ENCODE measurements at places on chromosomes 5 and 9.

DNA sequence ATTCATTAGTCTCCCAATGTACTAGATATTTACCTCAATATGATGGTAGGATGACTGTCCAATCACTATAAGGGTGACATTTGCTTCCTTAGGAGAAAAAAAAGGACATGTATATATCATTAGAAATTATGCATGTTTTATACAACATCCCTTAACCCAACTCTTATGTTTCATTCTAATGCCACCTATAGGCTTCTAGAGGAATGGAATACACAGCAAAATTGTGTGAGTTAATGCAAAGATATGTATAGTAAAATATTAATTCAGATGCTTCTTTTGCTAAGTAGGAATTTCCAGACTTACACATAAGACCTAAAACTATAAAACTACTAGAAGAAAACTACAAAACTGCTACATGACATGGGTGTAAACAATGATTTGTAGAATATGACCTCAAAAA, 3.5 kb downstream of the PRXL2C start:
- no peaks in the 10 kb centered on the region for H3K36me3 ChIP-seq
- H3K27ac ChIP-seq: no peak overlapping the region
- H3K4me3 ChIP-seq: no peak overlapping the region
- H3K4me1 ChIP-seq: peaks cover 1% of the 10 kb centered on the region

DNA sequence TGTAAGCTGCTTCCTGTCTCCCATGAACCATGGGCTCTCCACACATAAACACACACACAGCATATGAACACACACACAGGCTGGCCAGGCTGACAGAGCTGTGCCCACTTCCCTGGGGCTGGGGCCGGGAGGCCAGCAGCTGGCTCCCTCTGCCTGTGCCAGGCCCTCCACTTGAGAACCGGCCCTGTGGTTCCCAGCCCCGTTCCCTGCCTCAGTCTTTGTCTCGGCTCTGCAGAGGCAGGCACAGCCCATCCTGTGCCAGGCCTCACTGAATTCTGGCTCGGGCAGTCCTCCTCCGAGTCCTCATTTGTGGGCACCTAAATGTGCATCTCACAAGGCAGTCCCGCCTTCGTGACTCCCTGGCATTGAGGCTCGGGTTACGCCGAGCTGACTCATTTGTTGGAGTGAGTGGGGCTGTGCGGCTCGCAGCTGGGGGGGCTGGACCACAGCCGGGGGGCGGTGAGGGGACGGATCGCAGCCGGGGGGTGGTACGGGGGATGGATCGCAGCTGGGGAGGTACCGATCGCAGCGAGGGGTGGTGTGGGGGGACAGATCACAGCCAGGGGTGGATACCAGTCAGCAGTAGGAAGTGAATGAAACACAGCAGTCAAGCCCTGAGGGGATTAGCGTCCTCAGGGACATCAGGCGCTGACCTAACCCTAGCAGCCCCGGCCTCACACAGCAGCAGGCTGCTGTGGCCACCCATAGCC, 72.3 kb downstream of the PSMB7 start:
- H3K4me1 ChIP-seq: peaks cover 13% of the 10 kb centered on the region
- no peak overlapping the region for H3K4me3 ChIP-seq
- H3K27ac ChIP-seq: peak overlapping the region; percentile 51
- H3K27me3 ChIP-seq: no peaks in the 10 kb centered on the region

DNA sequence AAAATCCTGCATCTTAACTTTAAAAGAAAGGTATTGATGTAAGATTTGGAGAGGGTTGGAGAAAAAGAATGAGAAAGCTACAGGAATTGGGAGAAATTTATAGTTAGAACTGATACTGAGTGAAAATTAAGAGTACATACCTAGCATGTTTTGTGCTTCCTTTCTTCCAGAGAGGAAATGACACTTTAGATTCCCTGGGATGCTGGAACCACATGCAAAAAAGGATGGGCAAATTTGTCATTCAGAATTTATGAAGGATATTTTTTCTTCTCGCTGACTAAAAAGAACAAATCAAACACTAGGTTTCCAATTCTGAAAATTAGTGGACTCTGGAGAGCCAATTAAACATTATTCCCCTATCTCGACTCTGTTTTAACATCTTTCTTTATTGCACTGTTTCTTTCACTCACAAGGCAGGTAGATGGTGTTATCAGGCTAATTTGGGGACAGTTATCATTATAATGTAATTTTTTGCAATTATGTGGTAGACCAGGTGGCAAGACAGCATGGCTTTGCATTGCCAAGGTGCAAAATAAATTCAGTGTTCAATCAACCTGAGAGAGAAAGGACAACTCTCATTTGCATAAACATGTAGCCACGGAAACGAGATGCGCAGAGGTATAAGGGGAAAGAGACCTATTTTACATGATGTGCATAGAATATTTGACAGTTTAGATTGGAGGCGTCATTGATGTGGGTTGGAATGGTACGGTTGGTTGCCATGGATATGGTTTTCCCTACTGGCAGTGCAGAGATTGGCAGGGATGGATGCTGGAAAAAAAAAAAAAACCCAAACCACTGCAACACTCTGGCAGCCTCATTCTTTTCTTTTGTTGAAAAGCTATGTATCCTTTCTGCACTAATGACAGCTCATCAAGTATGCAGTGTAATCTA, 320.4 kb upstream of the CCNH start:
- H3K4me1 ChIP-seq: no peaks in the 10 kb centered on the region
- H3K27ac ChIP-seq: no peak overlapping the region
- H3K27me3 ChIP-seq: no peaks in the 10 kb centered on the region

- no peak overlapping the region for H3K27ac ChIP-seq
- DNase-seq: no peak
- no peaks in the 10 kb centered on the region for H3K4me1 ChIP-seq
- no peaks in the 10 kb centered on the region for H3K36me3 ChIP-seq
- H3K27me3 ChIP-seq: no peaks in the 10 kb centered on the region
Observed at GRCh38 chr5:18544421-18544820, 910.2 kb downstream of the TAF11L14 start.

DNA sequence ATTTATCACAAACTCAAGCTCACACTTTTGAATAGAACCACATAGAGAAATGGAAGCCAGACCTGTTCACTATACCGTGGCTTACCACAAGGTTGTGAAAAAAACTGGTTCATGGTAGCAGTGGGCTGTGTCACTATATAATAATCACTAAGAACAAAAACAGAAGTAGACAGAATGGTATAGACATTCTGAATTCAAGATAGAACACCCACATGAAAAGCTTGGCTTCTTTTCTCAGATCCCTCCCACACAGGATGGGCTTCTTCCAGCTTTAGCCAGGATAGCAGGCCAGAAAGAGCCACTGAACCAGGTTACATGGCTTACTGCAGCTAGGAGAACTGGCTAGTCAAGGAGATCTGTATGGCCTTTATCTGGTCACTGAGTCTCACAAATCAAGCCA, 6.1 kb upstream of the NRG2 start:
- H3K27me3 ChIP-seq: peaks cover 19% of the 10 kb centered on the region
- H3K27ac ChIP-seq: no peak overlapping the region
- H3K4me3 ChIP-seq: no peak overlapping the region
- H3K4me1 ChIP-seq: no peaks in the 10 kb centered on the region
- no peaks in the 10 kb centered on the region for H3K36me3 ChIP-seq

- no peak overlapping the region for H3K4me3 ChIP-seq
- no peak for DNase-seq
- H3K27ac ChIP-seq: no peak overlapping the region
- H3K27me3 ChIP-seq: peaks cover 4% of the 10 kb centered on the region
Observed at GRCh38 chr9:84583866-84584265, 85.7 kb upstream of the NTRK2 start.

GRCh38 chr9:69535286-69535832, 136.8 kb downstream of the APBA1 start:
- H3K4me3 ChIP-seq: no peak overlapping the region
- no peak for DNase-seq
- H3K36me3 ChIP-seq: no peaks in the 10 kb centered on the region
- no peak overlapping the region for H3K27ac ChIP-seq

DNA sequence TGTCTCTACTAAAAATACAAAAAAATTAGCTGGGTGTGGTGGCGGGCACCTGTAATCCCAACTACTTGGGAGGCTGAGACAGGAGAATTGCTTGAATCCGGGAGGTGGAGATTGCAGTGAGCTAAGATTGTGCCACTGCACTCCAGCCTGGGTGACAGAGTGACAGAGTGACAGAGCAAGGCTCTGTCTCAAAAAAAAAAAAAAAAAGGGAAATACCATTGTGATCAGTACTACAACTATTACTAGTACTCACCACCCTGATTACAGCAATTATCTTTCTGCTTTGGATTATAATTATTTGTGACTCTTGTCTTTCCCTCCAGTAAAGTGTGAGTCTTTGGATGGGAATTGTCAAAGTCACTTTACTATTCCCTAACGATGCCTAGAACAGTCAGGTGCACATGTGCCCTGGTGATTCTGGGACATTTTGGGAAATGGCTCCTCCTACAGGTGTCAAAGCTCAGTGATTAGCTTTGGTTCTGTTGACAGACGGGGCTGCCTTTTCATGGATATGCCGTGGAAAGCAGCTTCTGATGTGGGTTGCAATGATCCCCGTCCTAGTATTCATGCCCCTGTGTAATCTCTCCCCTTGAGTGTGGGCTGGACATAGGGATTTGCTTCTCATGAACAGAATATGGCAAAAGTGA, 31.8 kb upstream of the FRRS1L start:
- H3K4me3 ChIP-seq: no peak overlapping the region
- no peaks in the 10 kb centered on the region for H3K4me1 ChIP-seq
- DNase-seq: no peak
- peaks cover 3% of the 10 kb centered on the region for H3K27me3 ChIP-seq
- H3K27ac ChIP-seq: no peak overlapping the region

- H3K4me3 ChIP-seq: no peak overlapping the region
- no peaks in the 10 kb centered on the region for H3K4me1 ChIP-seq
- H3K27ac ChIP-seq: no peak overlapping the region
- H3K27me3 ChIP-seq: no peaks in the 10 kb centered on the region
Observed at GRCh38 chr9:19465586-19466279, 56.9 kb downstream of the ACER2 start.

GRCh38 chr9:121767171-121767769, 115.8 kb downstream of the DAB2IP start:
- H3K4me3 ChIP-seq: no peak overlapping the region
- H3K4me1 ChIP-seq: no peaks in the 10 kb centered on the region
- H3K36me3 ChIP-seq: no peaks in the 10 kb centered on the region
- no peak overlapping the region for H3K27ac ChIP-seq
- DNase-seq: no peak

GRCh38 chr9:99021512-99021911, 77.8 kb downstream of the COL15A1 start:
- no peak for DNase-seq
- no peaks in the 10 kb centered on the region for H3K27me3 ChIP-seq
- no peak overlapping the region for H3K27ac ChIP-seq
- no peaks in the 10 kb centered on the region for H3K4me1 ChIP-seq
- H3K4me3 ChIP-seq: no peak overlapping the region
- no peaks in the 10 kb centered on the region for H3K36me3 ChIP-seq

DNA sequence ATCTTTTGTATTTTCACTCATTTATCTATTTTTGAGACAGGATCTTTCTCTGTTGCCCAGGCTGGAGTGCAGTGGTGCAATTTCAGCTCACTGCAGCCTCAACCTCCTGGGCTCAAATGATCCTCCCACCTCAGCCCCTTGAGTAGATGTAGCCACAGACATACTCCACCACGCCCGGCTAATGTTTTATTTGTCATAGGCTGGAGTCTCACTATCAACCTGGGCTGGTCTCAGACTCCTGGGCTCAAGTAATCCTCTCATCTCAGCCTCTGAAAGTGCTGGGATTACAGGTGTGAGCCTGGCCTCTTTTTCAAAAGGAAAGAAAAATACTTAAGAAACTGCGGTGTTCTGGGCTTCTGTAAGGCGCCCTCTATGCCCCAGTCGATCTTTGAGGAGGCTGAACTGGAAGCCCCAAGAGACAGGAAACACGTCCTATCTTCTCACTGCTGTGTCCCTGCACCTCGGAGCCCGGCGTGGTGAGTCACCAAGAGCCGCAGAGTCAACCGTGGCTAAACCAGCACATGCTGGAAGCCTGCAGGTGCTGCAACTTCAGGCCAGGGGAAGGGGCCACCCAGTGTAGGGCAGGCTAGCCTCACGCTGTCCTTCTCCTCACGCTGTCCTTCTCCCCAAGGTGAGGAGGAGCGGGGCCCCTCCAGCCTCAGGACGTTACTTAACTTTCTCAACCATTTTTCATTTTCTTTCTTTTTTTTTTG, 15.2 kb upstream of the LHX3 start:
- peak overlapping the region; percentile 82 for H3K27ac ChIP-seq
- peaks cover 39% of the 10 kb centered on the region for H3K4me1 ChIP-seq
- peak; percentile 75 for DNase-seq
- H3K36me3 ChIP-seq: peaks cover 37% of the 10 kb centered on the region
- no peak overlapping the region for H3K4me3 ChIP-seq

DNA sequence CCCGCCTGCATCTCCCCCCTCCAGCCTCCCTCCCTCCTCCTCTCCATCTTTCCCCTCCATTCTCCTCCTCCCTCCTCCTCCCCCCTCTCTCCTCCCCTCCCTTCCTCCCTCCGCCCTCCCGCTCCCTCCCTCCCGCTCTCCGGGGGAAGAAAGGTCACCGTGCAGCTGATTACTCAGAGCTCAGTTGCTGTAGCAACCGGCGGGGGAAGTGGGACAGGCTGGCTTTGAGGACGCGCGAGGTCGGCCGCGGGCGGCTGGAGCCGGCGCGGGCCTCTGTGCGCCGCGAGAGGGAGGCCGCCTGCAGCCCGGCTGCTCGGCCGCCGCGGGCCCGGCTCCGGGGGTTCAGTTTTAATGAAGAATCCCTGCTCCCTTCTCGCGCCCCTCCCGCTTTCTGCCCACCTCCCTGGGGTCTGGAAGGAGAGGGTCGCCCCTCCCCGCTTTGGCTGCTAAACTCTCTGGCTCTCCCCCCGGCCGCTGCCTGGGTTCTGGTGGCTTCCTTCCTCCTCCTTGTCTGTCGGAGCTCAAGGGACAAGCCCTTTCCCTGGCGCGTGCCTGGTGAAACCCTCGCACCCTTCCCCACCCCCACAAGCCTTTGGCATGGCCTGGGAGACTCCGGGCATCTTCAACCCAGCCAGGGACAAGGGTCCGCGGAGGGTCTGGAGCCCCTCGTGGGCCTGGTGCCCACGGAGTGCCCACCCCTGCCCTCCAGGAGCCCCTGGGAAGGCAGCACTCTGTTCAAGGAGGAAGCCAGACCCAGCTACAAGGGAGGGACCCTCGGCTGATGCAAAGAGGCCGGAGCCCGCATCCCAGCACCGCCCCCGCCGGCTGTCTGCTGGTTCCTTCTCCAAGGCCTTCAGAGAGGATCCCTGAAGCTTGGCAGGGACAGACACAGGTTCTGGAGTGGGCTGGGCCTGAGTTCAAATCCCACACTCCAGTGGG, 160.3 kb downstream of the C9orf50 start:
- peak overlapping the region; percentile 38 for H3K4me3 ChIP-seq
- peak overlapping the region; percentile 90 for H3K27ac ChIP-seq
- no peaks in the 10 kb centered on the region for H3K36me3 ChIP-seq
- no peaks in the 10 kb centered on the region for H3K27me3 ChIP-seq

Data from A673 (cell line).